ENCODE measurements at places on chromosomes 11 and 22.
A peak's percentile ranks its signal among the peaks of the same experiment; 100 is the strongest.

- DNase-seq, result peak; percentile 74
- H3K36me3 ChIP-seq, result no peaks in the 10 kb centered on the region
- H3K4me3 ChIP-seq, result no peak overlapping the region
- H3K27me3 ChIP-seq, result no peaks in the 10 kb centered on the region
- H3K27ac ChIP-seq, result peak overlapping the region; percentile 58
- peaks cover 11% of the 10 kb centered on the region for H3K4me1 ChIP-seq
Measured at GRCh38 chr11:31725176-31725575, 85.9 kb downstream of the PAX6 start.

GRCh38 chr22:39170825-39171622, 18.5 kb upstream of the CBX7 start:
- no peaks in the 10 kb centered on the region for H3K27me3 ChIP-seq
- DNase-seq, result peak; percentile 85
- no peaks in the 10 kb centered on the region for H3K36me3 ChIP-seq
- no peak overlapping the region for H3K27ac ChIP-seq
- H3K4me1 ChIP-seq, result peaks cover 23% of the 10 kb centered on the region

DNA sequence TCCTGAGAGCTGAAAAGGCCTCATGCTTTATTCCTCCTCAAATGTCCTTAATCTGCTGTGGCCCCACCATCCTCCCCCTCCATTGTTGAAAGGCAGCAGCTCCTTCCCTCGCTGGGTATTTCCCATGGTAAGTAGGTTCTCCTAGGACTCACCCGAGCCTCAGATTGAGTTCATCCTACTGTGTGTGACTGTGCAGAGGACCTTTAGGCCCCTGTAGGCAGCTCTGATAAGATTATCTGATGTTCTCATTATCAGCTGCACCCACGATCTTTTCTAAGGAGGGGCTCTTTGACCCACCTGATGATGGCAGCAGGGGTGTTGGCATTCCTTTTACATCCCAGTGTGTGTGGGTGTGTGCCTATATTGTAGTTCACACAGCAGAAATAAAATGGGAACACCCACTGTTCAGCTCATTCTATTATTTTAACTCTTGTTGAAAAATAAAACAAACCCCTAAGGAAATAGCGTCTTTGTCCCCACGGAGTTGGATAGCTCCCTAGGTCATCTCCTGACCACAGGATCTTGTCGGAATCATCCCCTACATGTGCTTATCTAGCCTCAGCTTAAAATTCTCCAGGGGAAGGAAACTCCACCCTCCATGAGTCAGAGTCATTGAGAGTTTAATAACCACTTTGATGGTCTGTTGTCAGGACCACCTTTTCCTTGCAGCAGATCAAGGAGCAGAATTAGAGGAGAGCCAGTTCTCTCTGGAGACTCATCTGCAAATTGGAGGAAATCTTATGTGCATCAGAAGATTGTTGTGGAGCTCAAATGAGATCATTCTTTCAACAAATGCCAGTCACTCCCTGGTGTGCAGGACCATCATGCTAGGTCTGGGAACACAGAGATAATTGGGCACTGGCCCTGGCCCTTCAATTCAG, 19.3 kb downstream of the ENDOD1 start:
- H3K36me3 ChIP-seq, result no peaks in the 10 kb centered on the region
- no peak overlapping the region for H3K4me3 ChIP-seq
- no peaks in the 10 kb centered on the region for H3K27me3 ChIP-seq
- peak; percentile 28 for DNase-seq

DNA sequence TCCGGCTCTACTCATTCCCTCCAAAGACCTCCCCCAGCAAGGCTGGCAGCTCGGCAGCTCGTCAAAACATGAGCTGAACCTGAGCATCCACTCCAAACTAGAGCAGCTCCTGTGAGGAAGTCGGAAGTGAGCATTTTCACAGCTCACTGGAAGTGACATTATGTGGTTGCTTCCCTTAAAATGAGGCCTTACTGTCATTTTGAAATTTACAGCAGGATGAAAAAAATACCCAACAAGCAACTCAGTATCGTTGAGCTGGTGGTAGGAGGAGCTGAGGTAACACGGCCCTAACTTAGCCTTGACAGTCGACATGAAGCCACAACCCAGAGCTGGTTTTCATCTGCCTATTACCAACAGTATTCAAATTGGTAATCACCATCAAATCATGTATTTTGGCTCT, 38.0 kb upstream of the ARFGAP3 start:
- H3K27ac ChIP-seq, result no peak overlapping the region
- no peaks in the 10 kb centered on the region for H3K27me3 ChIP-seq
- H3K36me3 ChIP-seq, result no peaks in the 10 kb centered on the region
- H3K4me1 ChIP-seq, result no peaks in the 10 kb centered on the region
- no peak for DNase-seq
- H3K4me3 ChIP-seq, result no peak overlapping the region

- no peak for DNase-seq
- no peak overlapping the region for H3K27ac ChIP-seq
- H3K4me3 ChIP-seq, result no peak overlapping the region
Measured at GRCh38 chr11:44338026-44338425, 28.1 kb upstream of the ALX4 start.

DNA sequence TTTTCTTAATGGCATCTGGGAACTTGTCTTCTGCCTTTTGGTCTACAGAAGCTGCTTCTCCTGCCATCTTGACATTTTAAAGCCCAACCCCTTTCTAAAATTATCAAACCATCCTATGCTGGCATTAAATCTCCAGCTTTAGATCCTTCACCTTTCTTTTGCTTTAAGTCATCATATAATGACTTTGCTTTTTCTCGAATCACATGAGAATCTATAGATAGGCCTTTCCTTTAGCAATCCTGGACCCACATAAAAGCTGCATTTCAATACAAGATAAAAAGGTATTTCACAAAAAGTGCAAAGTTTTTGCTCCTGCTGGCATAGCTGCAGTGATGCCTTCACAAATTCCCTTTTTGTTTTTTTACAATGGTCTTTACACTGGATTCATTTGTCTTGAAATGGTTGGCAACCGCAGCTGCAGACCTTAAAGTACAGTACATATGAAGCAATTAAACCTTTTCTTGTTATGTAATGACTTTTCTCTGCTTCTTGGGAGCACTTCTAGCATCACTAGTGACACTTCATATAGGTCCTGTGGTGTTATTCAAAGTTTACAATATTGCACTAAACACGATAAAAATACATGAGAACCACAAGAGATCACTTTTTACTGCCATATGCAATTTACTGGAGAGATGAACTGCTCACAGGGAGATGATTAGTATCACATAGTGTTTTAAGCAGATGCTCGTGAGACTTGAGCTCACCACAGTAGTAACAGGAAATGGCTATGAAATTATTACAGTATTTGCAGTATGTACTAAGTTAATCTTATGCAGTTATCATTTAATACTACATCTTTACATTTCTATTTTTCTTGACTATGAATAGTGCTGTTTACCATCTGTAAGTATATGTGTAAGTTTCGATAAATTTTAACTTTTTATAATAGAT, 41.6 kb downstream of the ACER3 start:
- H3K4me3 ChIP-seq, result no peak overlapping the region
- no peak overlapping the region for H3K27ac ChIP-seq
- no peaks in the 10 kb centered on the region for H3K27me3 ChIP-seq
- no peaks in the 10 kb centered on the region for H3K4me1 ChIP-seq
- DNase-seq, result no peak

- no peaks in the 10 kb centered on the region for H3K36me3 ChIP-seq
- H3K27me3 ChIP-seq, result no peaks in the 10 kb centered on the region
- H3K27ac ChIP-seq, result peak overlapping the region; percentile 35
- H3K4me3 ChIP-seq, result peak overlapping the region; percentile 98
- peak; percentile 55 for DNase-seq
- peaks cover 17% of the 10 kb centered on the region for H3K4me1 ChIP-seq
Measured at GRCh38 chr11:63813563-63814382, 517 bp downstream of the SPINDOC start.

DNA sequence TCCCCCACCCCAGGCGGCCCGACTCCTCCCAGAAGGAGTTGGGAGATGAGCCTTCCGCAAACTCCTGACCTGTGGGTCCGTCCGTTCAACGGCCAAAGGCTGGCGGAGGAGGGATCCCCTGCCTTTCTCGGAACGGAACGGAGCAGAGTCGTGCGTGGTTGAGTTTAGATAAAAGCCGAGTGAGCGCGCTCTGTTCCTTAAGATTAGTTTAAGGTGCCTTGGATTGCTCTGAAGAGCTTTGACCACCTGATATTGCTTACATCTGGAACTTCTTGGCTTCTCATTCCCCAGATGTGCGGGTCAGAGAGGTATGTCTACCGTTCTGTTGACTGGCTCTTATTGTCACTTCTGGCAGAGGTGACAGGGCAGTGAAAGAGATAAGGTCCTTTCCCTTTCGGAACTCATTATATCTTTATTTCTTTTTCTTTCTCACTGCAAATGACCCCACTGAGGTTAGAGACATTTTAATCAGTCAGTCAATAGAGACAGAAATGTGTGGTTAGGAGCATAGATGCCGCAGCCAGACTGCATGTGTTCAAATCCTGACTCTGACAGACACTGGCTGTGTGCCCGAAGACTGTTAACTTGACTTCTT, at the start of gene TRIM6:
Gene TRIM6 (plus strand): TSS at position 31 of the 595 bp plus-strand sequence. CDS start 261 bp downstream, at position 292.
- peak within 1 kb of the TSS; percentile 86 for H3K4me3 ChIP-seq
- DNase-seq, result peak; percentile 66
- no peaks in the 10 kb centered on the region for H3K27me3 ChIP-seq
- peaks cover 9% of the 10 kb centered on the region for H3K4me1 ChIP-seq
- H3K27ac ChIP-seq, result no peak within 1 kb of the TSS

- no peak overlapping the region for H3K4me3 ChIP-seq
- no peak for DNase-seq
- no peak overlapping the region for H3K27ac ChIP-seq
- H3K36me3 ChIP-seq, result 0 out of 2 replicates have a peak, but pooled peaks cover 6% of the 10 kb centered on the region
- no peaks in the 10 kb centered on the region for H3K27me3 ChIP-seq
Measured at GRCh38 chr22:31333641-31334040, 12.5 kb downstream of the PATZ1 start.

GRCh38 chr11:1397146-1397861, 7.6 kb downstream of the BRSK2 start:
- H3K4me1 ChIP-seq, result no peaks in the 10 kb centered on the region
- no peak overlapping the region for H3K27ac ChIP-seq
- no peak overlapping the region for H3K4me3 ChIP-seq
- no peaks in the 10 kb centered on the region for H3K27me3 ChIP-seq
- no peaks in the 10 kb centered on the region for H3K36me3 ChIP-seq

- no peak for DNase-seq
- no peak overlapping the region for H3K27ac ChIP-seq
- no peak overlapping the region for H3K4me3 ChIP-seq
- H3K36me3 ChIP-seq, result no peaks in the 10 kb centered on the region
Measured at GRCh38 chr11:78338138-78338537, 79.5 kb downstream of the GAB2 start.

DNA sequence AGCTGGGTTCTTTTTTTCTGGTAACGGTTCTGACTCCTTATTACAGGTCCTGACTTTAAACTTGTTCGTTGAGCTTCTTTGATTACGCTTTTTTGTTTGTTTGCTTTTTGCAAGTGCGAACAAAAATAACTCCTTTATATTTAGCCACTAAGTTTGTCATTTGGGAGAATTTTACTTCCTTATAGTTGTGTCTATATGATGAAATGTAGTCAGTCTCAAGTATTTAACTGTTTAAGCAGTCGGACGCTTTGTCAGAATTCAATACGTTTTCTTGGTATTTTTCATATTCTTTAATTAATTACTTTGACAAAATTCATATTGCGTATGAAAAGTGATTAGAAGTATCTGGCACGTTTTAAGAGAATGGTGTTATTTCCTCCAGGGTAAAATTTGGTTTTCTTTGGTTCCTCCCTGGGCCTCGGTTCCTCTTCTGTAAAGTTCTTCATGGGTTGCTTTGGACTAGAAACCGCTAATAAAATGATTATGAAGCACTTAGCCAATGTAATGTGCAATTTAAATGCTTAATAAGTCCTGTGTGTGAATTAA, 1.3 kb downstream of the CBL start:
- H3K4me3 ChIP-seq, result peak overlapping the region; percentile 98
- H3K36me3 ChIP-seq, result no peaks in the 10 kb centered on the region
- H3K27me3 ChIP-seq, result no peaks in the 10 kb centered on the region
- H3K27ac ChIP-seq, result peak overlapping the region; percentile 28
- peaks cover 18% of the 10 kb centered on the region for H3K4me1 ChIP-seq

GRCh38 chr11:6191742-6192141, 7.3 kb upstream of the OR52W1 start:
- H3K4me3 ChIP-seq, result no peak overlapping the region
- no peaks in the 10 kb centered on the region for H3K27me3 ChIP-seq
- DNase-seq, result no peak
- H3K4me1 ChIP-seq, result no peaks in the 10 kb centered on the region
- H3K27ac ChIP-seq, result no peak overlapping the region

- no peak overlapping the region for H3K4me3 ChIP-seq
- H3K27ac ChIP-seq, result no peak overlapping the region
- DNase-seq, result no peak
- peaks cover 7% of the 10 kb centered on the region for H3K27me3 ChIP-seq
Measured at GRCh38 chr22:22756109-22756508, 111.7 kb downstream of the GGTLC2 start.

GRCh38 chr11:2287091-2287490, 14.6 kb downstream of the C11orf21 start:
- H3K27ac ChIP-seq, result no peak overlapping the region
- DNase-seq, result no peak
- H3K4me3 ChIP-seq, result no peak overlapping the region
- no peaks in the 10 kb centered on the region for H3K36me3 ChIP-seq
- H3K27me3 ChIP-seq, result peaks cover 57% of the 10 kb centered on the region

DNA sequence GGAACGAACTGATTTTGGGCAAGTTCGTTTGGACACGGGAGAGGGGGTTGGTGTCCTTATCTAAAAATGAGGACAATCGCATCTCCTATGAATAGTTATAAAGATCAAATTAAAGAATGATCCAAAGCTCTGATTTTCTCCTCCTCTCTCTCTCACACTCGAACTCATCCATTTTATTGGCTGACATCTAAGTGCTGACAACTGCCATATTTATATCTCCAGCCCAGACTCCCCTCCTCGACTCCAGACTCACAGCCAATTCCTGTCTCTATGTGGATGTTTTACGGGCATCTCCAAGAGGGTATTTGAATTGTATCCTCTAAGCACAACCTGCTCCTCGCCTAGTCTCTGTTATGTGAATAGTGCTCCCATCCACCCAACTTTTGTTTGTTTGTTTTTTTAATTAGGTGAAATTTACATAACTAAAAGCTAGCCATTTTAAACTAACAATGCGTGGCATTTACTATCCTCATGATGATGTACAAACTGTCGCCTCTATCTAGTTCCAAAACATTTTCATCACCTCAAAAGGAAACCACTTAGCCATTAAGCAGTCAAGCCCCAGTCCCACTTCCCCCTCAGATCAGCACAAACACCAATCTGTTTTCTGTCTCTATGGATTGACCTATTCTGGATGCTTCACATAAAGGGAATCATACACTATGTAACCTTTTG, 4.0 kb downstream of the SYN3 start:
- no peaks in the 10 kb centered on the region for H3K36me3 ChIP-seq
- peaks cover 71% of the 10 kb centered on the region for H3K27me3 ChIP-seq
- H3K4me1 ChIP-seq, result no peaks in the 10 kb centered on the region
- no peak for DNase-seq
- no peak overlapping the region for H3K4me3 ChIP-seq

DNA sequence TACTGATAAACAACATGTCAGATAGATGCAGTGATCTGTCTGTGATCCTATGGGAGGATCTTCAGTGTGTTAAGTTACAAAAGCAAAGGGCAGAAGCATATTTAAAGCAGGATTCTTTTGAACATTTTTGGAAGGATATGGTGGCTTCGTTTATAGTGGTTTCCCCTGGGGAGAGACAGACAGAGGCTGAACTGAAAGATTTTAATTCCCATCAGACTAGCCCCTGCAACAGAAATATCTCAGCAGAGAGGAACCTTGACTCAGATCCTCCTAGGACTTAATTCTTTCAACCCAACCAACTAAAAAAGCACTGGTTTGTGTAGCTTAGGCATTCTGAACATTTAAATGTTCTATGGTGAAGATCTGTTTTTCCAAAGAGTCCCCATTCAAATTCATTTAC, 5.7 kb downstream of the CLTCL1 start:
- no peak overlapping the region for H3K4me3 ChIP-seq
- no peaks in the 10 kb centered on the region for H3K36me3 ChIP-seq
- no peaks in the 10 kb centered on the region for H3K27me3 ChIP-seq
- H3K27ac ChIP-seq, result peak overlapping the region; percentile 55

All from GM23248 (cell line).